ENCODE measurements at places on chromosomes 5 and 9.

DNA sequence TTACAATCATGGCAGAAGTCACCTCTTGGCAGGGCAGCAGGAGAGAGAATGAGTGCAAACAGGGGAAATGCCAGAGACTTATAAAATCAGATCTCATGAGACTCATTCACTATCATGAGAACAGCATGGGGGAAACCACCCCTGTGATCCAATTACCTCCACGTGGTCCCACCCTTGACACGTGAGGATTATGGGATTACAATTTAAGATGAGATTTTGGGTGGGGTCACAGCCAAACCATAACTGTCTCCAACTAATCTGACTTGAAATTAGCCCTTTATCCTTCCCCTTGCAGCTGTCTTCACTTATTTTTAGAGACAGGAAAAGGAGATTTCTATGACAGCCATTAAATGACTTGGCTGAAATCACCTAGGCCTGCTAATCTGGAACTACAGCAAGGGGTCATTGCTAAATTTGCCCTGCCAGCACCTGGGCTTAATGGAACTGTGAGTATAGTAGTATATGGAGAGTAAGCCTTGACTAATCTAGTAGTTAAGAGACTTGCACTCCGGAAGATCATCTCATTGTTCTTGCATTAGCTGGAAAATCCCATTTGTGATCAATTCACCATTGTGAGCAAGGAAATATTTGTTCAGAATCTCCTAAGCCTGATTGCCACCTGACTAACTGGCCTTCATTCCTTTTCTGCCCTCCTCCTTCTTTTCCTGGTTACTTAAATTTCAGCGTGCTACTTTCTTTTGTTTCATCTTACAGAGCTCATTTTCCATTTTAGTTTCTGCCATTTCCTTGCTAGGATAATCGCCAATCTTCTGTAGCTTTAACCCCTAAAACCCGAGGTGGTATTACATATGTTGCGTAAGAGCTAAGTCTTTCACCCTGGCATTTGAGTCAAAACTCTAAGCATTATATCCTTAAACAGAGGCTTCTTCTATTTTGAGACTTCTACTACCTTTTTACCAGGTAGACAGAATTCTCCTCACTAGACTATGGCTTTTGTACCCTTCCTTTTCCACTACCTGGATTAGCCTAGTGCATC is 65.3 kb upstream of the RUSC2 start:
- no peak for DNase-seq

DNA sequence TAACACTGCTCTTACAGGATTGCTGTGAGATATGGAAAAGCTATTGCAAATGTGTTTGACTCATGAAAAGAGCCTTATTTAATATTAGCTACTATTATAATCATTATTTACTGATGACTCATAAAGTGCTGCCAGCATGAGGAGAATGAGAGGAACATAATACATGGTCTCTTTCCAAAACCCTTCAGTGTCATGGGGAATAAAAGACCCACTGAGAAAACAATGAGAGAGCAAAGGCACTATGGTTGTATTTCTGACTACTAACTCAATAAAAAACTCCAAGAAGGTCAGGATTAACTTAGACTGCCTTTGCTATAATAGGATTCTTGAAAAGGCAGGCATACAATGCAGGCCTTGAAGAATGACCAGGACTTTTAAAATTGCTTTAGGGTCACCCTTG is 633.5 kb downstream of the DTWD2 start:
- no peak for DNase-seq

- DNase-seq = no peak
Observed at GRCh38 chr5:55714339-55714738, 2.2 kb upstream of the SLC38A9 start.

GRCh38 chr5:169219961-169220360 is 81.0 kb downstream of the SLIT3 start:
- DNase-seq = no peak

DNA sequence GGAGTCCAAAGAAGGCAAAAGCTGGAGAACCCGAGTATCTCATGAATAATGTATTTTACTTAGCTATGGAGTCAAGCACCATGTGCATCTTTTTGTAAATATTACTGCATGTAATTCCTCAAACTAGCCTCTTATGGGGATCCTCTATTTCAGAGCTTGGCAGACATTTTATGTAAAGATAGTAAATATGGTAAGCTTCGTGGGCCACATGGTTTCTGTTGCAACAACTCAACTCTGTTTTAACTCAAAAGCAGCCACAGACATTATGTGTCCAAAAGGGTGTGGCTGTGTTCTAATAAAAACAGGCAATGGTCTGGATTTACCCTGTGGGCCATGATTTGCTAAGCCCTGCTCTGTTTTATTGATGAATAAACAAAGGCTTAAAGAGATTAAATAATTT is 17.3 kb downstream of the DAPK1 start:
- no peak for DNase-seq

GRCh38 chr9:78519786-78520185 is 222.9 kb downstream of the PSAT1 start:
- no peak for DNase-seq

GRCh38 chr5:141760193-141760592 is 78.2 kb upstream of the ARAP3 start:
- DNase-seq = no peak

DNA sequence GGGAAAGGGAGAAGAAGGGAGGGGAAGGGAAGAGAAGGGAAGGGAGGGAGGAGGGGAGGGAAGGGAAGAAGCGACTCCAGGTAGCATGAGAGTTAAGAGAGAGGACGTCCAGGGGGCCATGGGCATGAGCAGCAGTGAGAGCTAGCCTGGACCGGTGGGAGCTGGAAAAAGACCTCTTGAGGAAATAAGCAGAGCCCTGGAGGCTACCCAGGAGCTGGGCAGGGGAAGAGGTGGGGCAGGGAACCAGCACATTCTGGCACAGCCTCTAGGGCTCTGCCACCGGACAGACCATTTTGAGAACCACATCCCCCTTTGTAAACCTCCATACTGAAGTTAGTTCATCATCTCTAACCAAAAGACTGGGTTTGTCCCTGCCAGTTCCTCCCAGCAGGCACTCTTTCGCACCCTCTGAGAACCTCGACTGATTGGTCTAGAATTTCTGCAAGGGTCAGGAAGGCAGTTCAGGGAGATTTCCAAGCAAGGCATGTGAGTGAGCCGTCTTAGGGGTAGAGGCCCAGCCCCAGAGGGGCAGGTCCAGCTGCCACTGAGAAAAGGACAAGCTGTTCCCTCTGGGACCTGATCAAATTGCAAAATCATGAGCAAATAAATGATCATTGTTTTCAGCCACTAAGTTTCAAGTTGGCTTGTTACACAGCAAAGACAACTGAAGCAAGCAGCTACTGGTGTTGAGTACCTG is 11.6 kb downstream of the NAIF1 start:
- no peak for DNase-seq

GRCh38 chr9:18970393-18970792 is 62.6 kb downstream of the SAXO1 start:
- DNase-seq = no peak

DNA sequence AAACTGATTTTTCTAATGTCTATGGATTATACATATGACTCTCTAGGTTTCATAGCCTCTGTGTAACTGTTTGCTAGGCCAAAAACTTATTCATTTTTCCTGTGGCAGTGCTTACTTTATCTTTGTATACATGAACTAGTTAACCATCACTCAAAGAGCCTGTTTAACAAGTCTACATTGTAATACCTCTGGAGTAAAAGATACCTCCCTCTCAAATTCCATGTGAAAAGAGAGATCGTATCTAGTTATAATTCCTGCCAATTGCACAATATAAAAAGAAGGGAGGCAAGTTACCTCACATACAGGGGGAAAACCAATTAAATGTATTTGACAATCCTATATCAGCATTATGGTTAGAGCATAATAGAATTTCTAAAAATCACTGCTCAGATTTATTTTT is 271.9 kb upstream of the ST8SIA4 start:
- DNase-seq = no peak

- no peak for DNase-seq
Observed at GRCh38 chr5:123611406-123611709, 99.4 kb downstream of the CSNK1G3 start.

DNA sequence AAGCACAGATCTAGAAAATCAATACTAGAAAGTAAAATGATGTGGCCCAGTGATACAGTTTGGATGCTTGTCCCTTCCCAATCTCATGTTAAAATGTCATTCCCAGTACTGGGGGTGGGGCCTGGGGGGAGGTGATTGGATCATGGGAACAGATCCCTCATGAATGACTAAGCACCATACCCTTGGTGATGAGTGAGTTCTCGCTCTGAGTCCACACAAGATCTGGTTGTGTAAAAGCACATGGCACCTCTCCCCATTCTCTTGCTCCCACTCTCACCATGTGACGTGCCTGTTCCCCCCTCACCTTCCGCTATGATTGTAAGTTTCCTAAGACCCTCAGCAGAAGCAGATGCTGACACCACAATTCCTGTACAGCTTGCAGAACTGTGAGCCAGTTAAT is 234.2 kb upstream of the CDH6 start:
- DNase-seq = no peak

DNA sequence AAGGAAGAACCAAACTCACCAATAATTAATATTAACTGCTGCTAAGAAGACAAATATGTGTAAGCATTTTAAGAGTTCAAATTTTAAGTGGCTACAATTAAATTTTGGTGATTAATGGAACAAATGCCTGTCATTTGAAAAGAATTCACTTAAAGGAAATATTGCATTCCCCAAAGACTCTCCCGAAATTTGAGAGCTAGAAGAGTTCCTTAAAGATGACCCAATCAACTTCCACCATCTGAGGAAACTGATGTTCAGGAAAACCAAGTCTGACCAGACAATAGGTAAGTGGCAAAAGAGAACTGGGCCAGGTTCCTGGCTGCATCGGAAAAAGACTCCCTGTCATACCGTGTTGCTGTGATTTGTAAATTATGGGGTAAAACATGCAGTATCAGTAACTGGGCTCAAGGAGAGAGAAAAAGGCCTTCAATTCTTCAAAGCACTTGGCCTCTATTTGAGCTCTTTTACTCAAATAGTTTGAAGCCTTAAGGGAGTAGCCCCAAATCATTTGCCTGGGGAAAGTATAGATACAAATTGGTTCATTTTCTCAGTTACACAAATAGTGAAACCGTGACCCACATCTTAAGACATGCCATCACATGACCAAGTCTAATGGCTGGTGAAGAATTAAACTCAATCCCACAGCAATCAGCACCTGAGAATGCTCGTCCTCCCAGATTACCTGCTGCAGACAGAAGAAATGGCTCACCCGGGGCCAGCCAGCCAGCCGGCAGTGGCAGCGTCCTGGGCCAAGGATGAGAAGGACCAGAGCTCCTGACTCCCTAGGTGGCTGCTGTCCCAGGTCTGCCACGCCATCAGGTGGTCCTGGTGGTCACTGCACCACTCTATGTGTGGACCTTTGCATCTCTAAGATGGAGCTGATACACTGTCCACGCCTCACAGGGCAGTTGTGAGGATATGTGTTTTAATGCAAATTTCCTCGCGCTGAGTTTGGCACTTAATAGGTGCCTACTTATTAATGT is 162.9 kb downstream of the TTLL11 start:
- DNase-seq = no peak

DNA sequence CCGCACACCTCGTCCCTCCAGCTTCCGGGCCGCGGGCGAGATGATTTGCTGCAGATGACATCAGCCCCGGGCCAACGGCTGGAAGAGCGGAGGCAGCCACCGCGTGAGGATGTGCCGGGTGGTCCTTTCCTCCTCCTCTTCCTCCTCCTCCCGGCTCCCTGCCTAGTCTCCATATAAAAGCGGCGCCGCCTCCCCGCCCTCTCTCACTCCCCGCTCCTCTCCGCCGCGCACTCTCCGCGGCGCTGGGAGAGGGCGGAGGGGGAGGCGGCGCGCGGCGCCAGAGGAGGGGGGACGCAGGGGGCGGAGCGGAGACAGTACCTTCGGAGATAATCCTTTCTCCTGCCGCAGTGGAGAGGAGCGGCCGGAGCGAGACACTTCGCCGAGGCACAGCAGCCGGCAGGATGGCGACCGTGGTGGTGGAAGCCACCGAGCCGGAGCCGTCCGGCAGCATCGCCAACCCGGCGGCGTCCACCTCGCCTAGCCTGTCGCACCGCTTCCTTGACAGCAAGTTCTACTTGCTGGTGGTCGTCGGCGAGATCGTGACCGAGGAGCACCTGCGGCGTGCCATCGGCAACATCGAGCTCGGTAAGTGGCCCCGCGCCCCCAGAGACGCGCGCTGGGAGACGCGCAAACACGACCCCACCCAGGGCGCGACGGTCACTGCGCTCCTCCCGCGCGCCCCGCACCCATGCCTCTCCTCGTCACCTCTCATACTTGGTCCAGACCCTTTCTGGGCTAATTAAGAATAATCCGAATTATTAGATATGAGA is at the start of gene MAP1B:
Gene MAP1B, plus strand, starts transcription at position 345 of the 770 bp plus-strand sequence. Its CDS starts 57 bp downstream, at position 402.
- DNase-seq = no peak

GRCh38 chr9:134179595-134179917 is 15.2 kb upstream of the RNU6ATAC start:
- DNase-seq = no peak

GRCh38 chr5:98514215-98514614 is 259.2 kb upstream of the RGMB start:
- DNase-seq = no peak

- DNase-seq = no peak
Observed at GRCh38 chr5:52655163-52655562, 132.6 kb upstream of the ITGA1 start.

DNA sequence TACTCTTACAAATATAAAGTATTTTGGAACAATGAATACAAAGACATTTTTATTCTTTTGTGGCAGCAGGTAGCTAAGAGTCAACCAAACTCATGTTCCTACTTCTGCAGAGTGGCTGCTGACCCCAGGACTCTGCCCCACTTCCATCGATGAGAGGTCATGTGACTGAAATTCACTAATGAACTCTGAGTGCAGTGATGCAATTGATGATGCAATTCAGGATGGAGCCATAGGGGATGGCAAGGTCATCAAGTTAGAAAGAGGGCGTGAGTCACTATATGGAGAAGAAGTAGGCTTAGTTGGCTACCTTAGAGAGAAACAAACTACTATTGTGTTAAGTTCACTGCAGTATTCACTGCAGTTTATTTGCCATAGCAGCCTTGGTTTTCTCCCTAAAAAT is 340.4 kb downstream of the CTNND2 start:
- DNase-seq = no peak

- no peak for DNase-seq
Observed at GRCh38 chr9:113152699-113153098, 1.9 kb downstream of the SLC31A2 start.

- no peak for DNase-seq
Observed at GRCh38 chr5:16617274-16617968, 624 bp upstream of the RETREG1 start.

GRCh38 chr9:116149844-116150243 is 3.7 kb upstream of the PAPPA start:
- DNase-seq = no peak

Measured in stimulated activated CD8-positive, alpha-beta memory T cell treated with anti-CD3 and anti-CD28 coated beads, Interleukin-2, amount 100 ng/mL, for 48 hours (primary cell).